ENCODE measurements at places on chromosomes 12 and 14.

DNA sequence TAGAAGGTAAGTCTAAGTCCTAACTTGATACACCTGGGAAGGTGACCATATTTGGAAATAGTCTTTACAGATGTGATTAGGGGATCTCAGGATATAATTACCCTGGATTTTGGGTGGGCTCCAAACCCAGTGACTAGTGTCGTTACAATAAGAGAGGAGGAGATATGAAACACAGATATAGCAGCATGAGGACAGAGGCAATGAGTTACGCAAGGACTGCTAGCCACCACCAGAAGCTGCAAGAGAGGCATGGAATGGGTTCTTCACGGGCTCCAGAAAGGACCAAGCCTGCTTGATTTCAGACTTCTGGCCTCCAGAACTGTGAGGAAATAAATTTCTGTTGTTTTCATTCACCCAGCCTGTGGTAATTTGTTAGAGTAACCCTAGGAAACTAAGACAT, 28.6 kb downstream of the FGFR1OP2 start:
- no peak for DNase-seq

DNA sequence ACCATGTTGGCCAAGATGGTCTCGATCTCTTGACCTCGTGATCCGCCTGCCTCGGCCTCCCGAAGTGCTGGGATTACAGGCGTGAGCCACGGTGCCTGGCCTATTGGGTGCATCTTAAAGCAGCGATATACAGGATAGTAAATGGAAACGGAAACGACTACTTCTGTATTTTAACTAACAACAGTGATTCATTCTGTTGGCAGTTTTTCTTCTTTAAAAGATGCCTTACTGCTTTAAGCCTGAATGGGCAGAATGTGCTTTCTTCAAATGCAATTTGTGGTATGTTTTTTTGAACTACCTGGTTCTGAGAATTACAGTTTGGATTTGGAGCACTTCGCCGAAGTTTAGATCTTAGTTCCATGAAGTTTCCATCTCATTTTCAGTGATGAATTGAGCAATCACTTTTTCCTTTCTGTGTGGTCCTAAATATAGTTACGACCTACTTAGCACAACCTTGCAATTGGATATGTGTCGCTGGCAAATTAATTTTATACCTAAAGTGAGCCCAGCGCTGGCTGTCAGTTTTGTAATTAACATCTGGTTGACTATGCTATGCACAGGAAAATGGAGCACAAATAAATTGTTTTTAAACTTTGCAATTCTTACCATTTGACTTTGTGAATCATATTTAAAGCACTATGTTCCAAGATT, 53.6 kb upstream of the EIF5 start:
- DNase-seq: no peak

DNA sequence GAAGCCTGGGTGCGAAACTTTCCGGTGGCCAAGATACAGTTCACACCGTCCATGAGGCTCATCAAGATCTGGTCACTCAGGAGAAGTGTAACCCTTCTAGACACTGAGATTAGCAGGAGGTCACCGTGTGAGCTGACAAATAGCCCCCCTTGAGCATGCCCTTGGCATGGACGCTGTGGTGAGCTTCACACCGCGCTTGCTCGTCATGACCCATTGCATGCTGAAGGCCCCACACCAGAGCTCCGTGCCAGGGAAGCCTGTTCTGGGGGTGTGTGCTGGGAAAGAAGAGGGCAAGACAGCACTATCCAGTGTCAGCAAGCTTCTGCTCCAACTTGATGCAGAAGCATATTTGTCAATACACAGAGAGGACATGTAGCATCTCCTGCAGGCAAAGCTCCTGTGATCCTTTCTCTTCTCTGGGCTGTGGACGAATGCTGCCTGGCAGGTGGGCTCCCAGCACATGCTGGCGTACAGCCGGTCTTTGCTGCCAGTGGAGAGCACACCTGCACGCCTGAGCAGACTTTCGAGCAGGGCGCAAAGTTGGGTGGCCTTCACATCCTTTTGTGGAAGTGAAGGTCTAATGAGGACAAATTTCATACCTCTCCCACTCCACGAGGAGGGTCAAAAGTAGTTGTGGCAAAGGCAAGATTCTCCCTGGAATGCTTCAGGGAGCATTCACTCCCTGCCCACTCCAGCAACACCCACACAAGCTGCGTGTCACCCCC, 126.9 kb upstream of the FKBP4 start:
- no peak for DNase-seq

- DNase-seq: no peak
These were observed 74.5 kb downstream of the KCNK10 start for GRCh38 chr14:88248606-88249005.

DNA sequence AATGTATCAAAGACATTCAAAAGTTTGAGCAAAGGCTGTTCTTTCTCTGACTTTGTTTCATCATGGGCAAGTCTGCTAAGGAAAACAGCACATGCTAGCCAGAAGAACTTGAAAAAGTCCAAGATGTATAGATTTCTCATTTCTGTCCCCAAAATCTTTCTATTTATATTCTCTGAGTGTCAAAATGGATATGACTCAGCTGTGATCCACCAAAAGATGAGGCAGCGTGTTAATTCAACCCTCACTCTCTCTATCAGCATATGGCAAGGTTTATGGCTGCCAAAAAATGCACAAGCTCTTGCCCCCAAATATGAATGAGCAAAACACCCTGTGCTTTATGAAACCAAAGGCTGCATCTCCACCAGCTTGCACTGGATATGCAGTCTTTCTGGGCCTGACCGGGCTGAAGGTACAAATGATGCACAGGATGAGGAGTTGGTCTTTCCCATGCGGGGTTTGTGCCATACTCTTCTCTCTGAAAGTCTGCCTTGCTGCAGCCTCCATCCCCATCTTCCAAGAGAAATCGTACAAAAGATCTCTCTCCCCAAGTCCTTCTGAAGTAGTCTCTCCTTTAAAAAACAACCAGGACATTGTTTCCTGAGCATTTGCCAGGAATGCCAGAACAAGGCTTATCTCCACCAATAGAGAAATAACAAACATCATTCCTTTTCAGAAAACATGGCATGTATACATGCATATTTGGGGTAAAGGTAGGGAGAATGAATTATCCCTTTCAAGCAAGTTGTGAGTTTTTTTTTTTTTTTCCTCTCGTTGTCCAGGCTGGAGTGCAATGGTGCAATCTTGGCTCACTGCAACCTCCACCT, 203.4 kb downstream of the TMX1 start:
- DNase-seq: no peak

- DNase-seq: no peak
These were observed 235.5 kb downstream of the NELL2 start for GRCh38 chr12:44640427-44641190.

GRCh38 chr12:30746190-30746589, 8.6 kb downstream of the CAPRIN2 start:
- no peak for DNase-seq

DNA sequence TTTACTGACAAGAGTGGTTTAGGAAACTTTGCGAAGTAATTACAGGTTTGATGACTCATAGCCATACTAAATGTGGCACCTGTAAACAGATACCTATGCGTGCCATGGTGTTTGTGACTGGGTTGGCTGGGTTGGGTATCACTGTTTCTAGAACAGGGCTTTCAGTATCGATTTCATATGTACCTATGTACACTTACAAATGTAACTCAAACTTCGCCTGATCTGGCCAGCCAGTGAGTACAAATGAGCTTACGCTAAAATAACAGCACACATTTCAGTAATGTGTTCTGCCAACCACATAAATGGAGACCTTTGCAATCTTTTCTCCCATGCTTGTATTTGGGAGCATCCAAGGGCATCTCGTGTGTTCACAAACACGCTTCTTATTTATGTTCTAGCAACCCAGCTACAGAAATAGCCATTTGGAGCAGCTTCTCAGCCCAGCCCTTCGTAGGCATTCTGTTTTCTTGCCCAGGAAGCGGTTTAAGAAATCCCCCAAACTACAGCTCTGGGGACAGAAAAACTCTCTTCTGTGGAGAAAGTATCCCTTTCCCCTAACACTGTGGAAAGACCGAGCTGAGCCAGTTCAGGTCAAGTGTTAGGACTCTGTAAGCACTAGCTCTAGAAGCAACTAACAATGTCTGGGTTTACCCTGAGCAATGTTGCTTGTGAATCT, 42.3 kb upstream of the MDM1 start:
- no peak for DNase-seq

Measured in nucleus accumbens (tissue), 56 donors.